ENCODE measurements at places on chromosomes 2 and 18. TPM values are rescaled to one million over a fixed set of nuclear protein-coding genes. Genes with fewer than 3 reads are reported as not detected.

- no peak for DNase-seq
Measured at GRCh38 chr2:152234277-152234676, 58.7 kb upstream of the STAM2 start.

GRCh38 chr18:69725855-69726508, 221.7 kb downstream of the CD226 start:
- DNase-seq = no peak

DNA sequence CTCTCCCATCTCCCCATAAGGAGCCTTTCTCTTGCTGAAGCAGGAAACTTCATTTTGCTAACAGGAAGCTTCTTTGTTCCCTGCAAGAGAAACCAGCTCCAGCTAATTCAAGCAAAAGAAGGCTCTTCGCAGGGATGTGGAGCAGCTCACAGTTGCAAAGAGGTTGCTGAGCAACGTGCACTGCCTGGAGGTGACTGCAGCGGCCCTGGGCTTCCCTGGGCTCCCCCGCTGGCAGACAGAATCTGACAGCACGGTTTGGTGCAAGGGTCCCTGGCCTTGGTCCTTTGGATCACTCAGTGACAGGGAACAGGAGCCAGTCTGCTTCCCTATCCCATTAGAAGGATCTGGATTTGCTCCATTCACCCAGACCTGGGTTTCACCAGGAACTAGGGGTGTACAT, 25.8 kb downstream of the GPR55 start:
- no peak for DNase-seq

DNA sequence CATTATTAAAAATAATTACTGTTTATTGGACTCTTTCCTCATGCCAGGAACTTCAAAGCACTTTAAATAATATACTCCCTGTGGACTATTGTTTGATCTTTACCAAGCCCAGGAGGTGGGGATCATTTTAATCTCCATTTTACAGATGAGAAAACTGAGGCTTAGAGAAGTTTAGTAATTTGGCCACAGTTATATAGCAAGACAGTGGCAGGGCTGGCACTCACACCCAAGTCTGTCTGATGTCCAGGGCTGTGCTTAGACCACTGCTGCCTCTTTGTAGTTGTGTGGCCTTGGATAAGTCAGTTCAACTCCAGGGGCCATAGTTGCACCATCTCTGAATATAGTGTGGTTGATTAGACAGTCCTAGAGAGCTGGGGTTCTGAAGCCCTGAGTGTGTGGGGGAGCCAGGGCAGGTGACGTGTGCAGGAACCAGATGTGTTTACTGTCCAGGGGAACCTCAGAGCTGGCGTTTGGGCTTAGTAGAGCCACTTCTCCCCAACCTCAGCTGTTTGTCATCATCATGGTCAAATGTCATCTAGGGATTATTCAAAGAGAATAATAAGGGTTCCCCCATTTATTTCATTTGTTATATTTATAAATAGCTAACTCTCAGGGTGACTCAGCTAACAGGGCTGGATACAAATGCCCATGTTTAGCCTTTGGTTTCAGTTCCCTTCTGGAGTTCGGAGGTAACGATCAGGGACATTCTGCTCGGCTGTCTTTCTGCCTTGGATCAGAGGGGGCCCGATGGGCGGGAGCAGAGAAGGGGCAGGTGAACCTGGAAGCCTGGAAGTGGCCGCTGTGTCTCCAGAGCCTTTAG, 68.0 kb downstream of the BOLA3 start:
- no peak for DNase-seq

DNA sequence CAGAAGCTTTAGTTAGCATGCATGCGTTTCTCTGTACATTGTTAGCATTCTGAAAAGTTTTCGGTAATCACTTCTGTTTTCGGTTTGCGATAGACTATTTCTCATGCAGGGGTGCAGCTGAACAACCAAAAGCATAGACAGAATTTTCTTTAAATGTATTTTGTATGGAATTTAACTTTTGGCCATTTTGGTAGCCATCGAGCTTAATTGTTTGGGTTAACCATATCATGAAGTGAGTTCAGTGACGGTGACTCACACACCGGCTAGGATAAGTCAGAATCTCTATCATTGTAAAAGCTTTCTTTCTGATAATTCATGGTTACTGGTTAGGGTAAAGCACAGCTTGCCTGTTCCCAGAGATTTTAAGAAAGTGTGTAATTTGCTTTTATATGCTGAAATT, 107.2 kb downstream of the CD226 start:
- DNase-seq = no peak

DNA sequence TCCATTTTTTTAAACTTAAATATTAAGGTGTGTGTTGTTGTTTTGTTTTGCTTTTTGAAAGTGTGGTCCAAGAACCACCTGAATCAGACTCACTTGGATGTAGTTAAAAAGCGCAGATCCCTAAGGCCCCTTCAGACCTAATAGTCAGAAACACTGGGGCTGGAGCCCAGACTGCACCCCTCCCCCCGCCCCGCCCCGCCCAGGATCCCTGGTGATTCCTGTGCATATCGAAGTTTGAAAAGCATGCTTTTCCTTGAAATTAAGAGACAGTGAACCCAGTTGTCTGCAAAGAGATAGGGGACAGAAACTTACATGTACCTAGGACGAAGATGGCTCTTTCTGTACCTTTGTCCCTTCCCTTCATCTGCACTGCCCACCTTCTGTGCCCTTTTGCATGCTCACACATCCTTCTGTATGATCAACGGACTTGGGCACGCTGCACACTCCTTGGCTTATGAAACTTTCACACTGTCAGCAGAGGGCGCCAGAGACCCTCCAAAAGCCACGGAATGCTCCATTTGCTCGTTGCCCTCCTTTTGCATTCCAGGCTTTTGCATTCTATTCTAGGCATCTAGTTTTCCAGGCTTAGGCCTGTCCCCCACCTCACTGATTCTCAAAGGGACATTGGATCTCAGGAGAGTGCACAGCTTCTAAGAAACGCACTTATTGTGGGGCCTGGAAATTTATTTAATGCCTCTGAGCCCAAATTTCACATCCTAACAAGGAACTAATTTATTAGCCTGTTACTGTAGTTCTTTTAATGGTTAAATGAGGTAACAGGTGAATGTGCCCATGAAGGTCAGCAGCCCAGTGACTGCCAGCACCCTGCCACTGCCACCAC, 32.8 kb upstream of the SLC14A1 start:
- DNase-seq = peak; percentile 75

UGT1A4 gene
- not detected for polyA plus RNA-seq

DARS1 gene
- polyA plus RNA-seq = 92.6 TPM

ASTL gene
- polyA plus RNA-seq = not detected

Measured in hindlimb muscle (tissue), 1 donor.